Erythroblast (primary cell): ENCODE measurements at places on chromosomes 7 and 10.

GRCh38 chr10:133359554-133359971 lies 1.7 kb upstream of the FUOM start:
- peak; percentile 74 for DNase-seq

- no peak for DNase-seq
Observed at GRCh38 chr7:151411551-151411950, 1.7 kb upstream of the WDR86 start.

DNA sequence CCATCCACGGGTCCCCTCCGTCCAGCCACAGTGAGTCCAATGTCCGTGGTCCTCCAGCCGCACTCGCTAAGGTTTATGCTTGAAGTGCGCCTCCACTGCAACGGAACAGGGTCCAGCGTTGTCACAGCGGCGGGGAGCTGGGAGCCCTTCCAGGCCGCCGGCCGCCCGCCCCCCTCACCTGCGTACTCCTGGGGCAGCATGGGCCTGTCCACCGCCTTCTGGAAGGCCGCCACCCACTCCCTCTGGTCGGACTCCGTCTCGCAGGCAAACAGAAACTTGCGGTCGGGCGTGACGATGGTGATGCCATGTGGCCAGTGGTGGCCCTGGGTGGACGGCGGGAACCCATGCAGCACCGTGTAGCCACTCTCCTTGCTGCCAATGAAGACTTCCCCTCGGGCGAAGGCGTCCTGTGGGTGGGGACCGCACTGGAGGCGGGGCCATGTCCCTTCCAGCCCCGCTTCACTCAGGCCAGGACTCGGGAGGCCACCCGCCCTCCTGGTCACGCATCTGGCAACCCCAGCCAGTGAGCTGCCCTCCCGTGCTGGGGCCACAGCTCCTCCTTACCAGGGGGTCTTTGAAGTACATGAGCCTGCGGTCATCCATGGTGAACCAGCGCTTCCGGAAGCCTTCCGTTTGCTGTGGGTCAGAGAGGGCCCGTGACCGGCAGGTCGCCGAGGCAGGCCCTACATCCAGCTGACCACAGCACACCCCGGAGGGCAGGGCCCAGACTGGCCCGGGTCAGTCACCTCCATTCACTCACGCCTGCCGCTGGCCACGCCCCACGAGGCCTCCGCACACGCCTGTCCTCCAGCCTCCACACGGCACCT lies 22.7 kb downstream of the GET4 start:
- peak; percentile 34 for DNase-seq

GRCh38 chr10:76899490-76899889 lies 738.1 kb downstream of the KCNMA1 start:
- DNase-seq, result no peak

- no peak for DNase-seq
Observed at GRCh38 chr7:136925044-136925443, 56.6 kb downstream of the CHRM2 start.
